ENCODE measurements at places on chromosomes 11 and 22.

GRCh38 chr11:72048766-72049460, 31.4 kb downstream of the NUMA1 start:
- no peak for DNase-seq

- DNase-seq, result no peak
Observed at GRCh38 chr11:121555121-121555520, 102.4 kb upstream of the SORL1-AS1 start.

- DNase-seq, result no peak
Observed at GRCh38 chr11:126403658-126404057, 48.2 kb downstream of the ST3GAL4 start.

GRCh38 chr22:23678133-23678532, 12.7 kb upstream of the RGL4 start:
- no peak for DNase-seq

- no peak for DNase-seq
Observed at GRCh38 chr11:8789864-8790263, 107.3 kb downstream of the RPL27A start.
